Heart left ventricle (tissue), 16 donors: ENCODE measurements at places on chromosomes 7 and 10. TPM values are rescaled to one million over a fixed set of nuclear protein-coding genes. Genes with fewer than 3 reads are reported as not detected.

DNA sequence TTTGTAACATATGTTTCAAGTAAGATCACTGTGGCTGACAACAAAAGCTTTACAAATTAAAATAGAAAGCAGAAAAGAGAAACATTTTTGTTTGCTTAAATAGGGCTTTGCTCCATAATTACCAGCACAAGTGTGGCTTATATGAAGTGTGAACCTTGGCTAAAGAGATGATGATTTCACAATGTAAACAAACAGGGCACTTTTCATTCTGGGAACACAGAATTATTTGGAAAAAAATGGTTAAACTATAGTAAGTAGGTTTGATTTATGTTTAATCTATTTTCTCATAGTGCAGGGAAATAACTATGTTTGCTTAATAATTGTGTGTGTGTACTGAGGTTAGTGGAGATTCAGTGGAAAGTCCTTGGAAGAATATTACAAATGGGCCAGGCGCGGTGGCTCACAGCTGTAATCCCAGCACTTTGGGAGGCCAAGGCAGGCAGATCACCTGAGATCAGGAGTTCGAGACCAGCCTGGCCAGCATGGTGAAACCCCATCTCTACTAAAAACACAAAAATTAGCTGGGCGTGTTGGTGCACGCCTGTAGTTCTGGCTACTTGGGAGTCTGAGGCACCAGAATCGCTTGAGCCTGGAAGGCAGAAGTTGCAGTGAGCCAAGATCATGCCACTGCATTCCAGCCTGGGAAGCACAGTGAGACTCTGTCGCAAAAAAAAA is 19.1 kb upstream of the OTUD1 start:
- DNase-seq: no peak

GRCh38 chr7:116271963-116272886 is 61.9 kb downstream of the TES start:
- no peak for DNase-seq

- DNase-seq: no peak
Measured at GRCh38 chr10:99534939-99535763, 2.4 kb downstream of the NKX2-3 start.

The LHFPL3 gene
- total RNA-seq: not detected

The CCDC3 gene
- total RNA-seq: 2.7 TPM

GRCh38 chr10:26296360-26296759 is 79.8 kb downstream of the GAD2 start:
- DNase-seq: no peak

The CALCR gene
- total RNA-seq: not detected
